NCI-H1930 (cell line): ENCODE measurements at places on chromosomes 6 and 20.

- DNase-seq, result no peak
Observed at GRCh38 chr6:17588011-17588410, 12.1 kb upstream of the FAM8A1 start.

GRCh38 chr6:163290545-163291274 is 123.8 kb upstream of the QKI start:
- no peak for DNase-seq

GRCh38 chr6:54255886-54256285 is 52.4 kb upstream of the TINAG start:
- no peak for DNase-seq

DNA sequence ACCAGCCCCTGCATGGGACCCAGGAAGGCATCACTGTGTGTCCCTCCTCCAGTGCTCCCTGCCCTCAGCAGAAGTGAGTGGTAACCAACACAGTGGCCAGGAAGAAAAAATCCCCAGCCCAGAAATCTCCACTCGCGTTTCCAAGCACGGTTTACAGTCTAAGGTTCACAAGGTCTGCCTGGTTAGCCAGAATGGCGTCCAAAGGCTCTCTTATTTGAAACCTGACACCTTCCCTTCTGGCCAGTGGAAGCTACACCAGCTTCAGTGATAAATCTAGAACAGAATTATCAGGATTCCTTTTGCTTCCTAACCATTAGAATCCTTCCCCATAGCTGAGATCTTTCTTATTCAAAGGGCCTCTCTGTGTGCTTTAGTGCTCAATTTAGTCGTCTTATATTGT is 9.2 kb downstream of the LY86 start:
- DNase-seq, result no peak

- DNase-seq, result no peak
Observed at GRCh38 chr6:118391086-118391485, 157.0 kb upstream of the PLN start.

DNA sequence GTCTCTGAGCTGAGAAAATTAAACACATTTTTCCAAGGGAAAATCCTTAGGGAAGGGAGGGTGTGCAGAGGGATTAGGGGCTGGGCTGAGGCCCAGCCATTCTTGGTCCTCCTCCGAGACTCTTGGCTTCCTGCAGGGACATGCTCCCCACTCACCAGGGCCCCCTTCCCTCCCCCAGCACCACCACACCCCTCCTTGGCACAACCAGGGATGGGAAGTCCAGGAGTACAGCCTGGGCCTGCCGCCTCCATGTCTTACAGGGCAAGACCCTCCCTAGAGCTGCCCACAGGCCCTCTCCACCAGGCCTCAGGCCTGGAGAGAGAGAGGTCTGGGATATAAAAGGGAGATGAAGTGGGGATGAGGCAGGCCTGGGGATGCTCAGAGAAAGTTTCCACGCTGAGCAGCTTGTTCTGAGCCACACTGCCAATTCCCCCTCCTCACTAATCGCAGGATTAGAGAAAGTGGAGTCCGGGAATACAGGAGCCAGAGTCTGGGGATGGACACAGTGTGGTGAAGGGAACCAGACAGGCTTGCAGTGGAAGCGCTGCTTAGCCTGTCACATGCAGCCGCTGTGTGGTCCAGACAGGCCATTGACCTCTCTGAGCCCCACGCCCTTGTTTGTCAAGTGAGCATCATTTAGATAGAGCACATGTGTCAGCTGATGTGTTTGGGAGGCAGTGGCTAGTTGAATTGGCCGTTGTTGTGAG is 105.5 kb downstream of the MRPL14 start:
- no peak for DNase-seq

- no peak for DNase-seq
Observed at GRCh38 chr6:159578629-159579028, 114.4 kb downstream of the SOD2 start.
